ENCODE measurements at places on chromosomes 11 and 22.

- no peak for DNase-seq
Measured at GRCh38 chr11:113849713-113850112, 25.7 kb downstream of the USP28 start.

GRCh38 chr11:14544611-14545010, 24.4 kb upstream of the PSMA1 start:
- no peak for DNase-seq

- DNase-seq: no peak
Measured at GRCh38 chr11:8613036-8613435, 19.0 kb upstream of the STK33 start.

DNA sequence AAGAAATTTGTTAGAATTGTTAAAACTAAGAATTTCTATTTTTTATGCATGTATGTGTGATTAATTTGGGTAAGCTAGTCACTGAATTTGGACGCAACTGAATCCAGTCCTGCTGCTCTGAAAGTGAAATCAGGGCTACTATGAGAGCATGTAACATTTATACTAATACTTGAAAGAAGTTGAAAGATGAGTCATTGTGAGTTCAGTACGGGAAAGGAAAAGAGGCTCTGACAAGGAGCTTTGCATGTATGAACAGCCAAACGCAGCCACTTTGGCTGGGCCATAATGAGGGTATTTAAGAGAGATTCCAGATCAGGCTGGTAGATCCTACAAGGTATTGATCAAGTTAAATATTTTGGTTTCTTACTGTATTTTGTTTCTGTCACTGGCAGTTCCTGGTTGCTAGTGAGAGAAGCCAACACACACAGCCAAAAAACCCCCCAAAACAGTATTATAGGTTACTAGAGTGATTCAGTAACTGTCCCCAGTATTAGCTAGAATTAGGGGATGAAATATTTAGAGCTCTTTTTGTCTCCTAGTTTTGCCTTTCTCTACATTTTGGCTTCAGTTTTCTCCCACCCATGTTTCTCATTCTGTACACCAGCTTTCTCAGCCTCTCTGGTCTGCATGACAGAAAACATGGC, 14.1 kb downstream of the AASDHPPT start:
- no peak for DNase-seq

DNA sequence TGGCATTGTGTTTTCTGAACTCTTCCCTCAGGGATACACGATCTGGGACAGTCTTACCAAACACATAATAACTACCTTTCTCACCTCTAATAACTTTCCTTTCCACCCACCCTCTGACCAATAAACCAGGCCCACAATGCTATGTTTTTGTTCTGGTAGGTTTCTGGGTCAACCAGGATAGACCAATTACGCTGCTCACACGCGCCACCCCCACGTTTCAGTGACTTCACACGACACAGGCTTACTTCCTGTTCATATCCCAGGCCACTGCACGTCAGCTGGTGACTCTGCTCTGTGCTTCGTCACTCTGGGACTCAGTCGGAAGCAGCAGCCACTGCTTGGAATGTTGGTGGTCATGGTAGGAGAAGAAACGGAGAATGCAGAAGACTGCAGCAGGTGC, 2.5 kb downstream of the KRTAP5-4 start:
- DNase-seq: no peak

GRCh38 chr22:23060612-23061400, 9.5 kb upstream of the GNAZ start:
- no peak for DNase-seq

GRCh38 chr11:94759522-94759921, 8.6 kb upstream of the AMOTL1 start:
- no peak for DNase-seq

DNA sequence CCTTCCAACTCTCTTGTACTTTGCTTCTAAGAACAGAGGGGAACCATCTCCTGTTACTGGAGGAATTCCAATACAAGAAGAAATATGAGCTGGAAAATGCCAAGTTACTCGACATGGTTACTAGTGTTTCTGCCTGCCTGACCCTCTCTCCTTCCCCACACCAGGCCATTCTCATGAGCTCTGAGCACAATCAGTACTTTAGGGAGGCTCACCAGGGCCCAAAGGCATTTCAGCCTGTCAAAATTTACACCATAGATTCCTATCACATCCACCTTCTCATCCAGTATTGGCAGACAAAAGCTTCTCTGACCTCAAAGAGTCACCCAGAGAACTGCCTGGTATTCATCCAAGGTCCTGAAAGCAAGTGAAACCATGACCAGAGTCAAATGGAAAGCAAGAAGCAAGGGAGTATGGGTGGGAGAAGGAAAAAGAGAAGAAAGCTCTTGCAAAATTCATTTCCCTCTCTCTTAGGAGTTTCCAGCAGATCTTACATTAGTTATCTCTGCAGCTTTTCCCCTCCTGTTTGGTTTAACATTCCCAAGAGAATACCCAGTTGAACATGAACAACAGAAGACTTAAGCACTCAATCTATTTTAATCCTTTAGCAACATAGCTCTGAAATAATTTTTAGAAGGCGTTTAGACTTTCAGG, 58.7 kb upstream of the NCAM1 start:
- no peak for DNase-seq

DNA sequence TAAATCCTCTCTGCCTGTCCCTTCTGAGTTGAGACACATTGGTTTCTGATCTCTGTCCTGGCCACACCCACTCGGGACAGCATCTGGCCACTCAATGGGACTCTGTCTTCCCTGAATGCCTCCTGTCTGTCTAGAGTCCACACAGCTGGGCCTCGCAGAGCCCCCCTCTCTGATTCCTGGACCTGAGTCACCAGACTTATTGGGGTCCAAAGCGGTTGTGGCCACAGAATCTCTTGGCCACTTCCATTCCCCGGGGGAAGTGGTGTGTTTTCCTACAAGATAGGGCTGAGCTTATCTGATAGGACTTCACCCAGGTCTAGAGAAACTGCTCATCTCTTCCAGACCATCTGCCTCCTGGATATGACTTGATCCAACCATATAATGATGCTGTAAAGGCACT, 57.4 kb upstream of the WNT11 start:
- DNase-seq: peak; percentile 12

DNA sequence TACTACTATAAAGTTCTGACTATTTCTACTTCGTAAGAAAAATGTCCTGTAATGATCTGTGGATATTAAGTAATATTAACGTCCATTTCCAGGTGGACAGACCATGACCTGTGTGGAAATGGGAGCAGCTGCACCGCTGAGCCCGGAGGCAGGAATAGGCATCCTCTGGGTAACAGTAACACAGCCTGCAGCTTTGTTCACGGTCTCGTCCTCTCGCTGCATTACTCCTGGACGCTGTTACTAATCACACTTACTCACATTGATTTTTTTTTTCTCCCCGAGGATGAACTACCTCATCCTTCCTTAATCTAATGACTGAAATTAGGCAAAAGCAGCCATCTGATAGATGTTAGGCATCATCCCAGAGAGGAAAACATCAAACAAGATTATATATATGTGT, 345.7 kb upstream of the NARS2 start:
- no peak for DNase-seq

DNA sequence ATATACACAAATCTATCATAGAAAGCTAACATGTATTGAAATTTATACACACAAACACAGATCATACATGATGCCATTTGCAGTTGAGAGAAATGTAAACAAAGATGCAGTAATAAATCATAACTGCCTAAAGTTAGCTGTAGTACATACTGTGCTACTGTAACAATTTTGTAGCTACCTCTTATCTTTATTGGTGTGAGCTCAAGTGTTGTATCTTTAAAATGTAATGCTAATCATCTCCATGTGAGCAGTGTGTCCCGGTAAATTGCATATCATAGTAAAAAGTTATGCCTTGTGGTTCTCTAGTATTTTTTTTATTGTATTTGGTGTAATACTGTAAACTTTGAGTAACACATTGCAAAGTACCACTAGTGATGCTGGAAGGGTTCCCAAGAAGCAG, 16.8 kb upstream of the PITPNB start:
- DNase-seq: no peak

GRCh38 chr11:84384731-84385130, 1098.6 kb upstream of the CCDC90B start:
- peak; percentile 11 for DNase-seq

- peak; percentile 43 for DNase-seq
Measured at GRCh38 chr11:8354622-8355415, 91.1 kb upstream of the LMO1 start.

GRCh38 chr11:82004537-82005213, 729.0 kb downstream of the FAM181B start:
- DNase-seq: no peak

- DNase-seq: no peak
Measured at GRCh38 chr11:28798286-28798685, 690.1 kb downstream of the METTL15 start.

DNA sequence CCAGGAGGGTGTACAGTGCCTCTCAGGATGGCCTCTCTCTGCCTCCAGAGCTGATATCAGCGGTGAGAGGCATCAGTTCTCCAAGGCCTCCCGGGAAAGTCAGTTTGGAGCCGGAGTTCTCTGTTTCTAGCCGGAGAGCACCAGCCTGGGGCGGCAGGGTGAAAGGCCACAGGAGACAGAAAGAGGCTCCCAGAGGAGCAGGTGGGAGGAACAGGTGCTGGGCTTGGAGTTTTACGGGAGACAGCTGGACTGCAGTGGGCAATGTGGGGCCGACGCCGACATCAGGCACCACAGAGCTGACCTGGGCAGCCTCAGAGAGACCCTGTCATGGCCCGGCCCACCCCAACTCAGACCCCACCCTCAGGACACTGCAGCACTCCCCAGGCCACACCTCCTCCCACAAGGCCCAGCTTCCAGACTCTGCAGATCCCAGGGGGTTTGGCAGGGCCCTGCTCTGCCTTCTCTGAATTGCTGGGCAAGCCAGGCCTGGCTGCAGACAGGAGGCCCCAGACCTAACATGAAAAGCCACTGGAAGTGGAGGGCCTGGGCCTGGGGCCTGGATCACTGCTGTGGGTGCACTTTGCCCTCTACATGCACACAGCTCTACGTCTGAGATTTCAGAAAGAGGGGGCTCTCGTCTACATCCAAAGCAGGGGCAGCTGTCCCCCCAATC, 885.6 kb downstream of the BRD1 start:
- DNase-seq: no peak

- DNase-seq: peak; percentile 70
Measured at GRCh38 chr11:113147249-113147648, 167.1 kb upstream of the TTC12 start.

- no peak for DNase-seq
Measured at GRCh38 chr11:61119055-61119454, 16.8 kb downstream of the CD5 start.

DNA sequence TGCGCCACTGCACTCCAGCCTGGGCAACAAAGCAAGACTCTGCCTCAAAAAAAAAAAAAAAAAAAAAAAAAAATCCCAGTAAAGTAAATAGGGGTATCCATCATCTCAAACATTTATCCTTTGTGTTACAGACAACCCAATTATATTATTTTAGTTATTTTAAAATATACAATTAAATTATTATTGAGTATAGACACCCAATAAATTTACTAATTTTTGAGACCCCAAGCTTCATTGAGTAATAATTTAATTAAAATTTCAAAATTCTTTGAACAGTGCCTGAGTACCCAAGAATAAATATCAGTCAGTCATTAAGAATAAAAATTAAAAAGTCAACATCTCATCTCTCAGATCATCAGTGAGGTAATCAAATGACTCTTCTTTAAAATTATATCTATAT, at the start of gene OR52N4:
OR52N4 (plus strand) TSS at position 301 of the 400 bp plus-strand sequence. CDS start 498 bp downstream, outside the sequence.
- no peak for DNase-seq

DNA sequence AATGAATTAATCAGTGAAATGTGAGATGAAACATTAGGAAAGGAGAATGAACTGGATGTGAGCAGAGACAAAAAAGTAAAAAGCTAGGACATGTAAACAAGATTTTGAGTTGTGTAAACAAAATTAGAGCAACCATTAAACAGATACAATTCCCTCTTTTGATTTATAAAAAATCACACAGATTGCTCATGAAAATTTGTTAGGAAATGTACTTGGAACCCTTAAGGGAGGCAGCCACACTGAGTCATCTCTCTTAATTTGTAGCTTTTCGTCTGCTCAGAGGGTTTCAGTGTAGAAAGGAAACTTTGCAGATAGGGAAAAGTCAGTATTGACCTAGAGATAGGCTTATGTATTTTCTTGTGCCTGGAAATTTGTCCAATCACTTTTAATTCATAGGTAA, 49.6 kb upstream of the ME3 start:
- no peak for DNase-seq

- peak; percentile 31 for DNase-seq
Measured at GRCh38 chr22:26452236-26453016, 23.4 kb downstream of the ASPHD2 start.

DNA sequence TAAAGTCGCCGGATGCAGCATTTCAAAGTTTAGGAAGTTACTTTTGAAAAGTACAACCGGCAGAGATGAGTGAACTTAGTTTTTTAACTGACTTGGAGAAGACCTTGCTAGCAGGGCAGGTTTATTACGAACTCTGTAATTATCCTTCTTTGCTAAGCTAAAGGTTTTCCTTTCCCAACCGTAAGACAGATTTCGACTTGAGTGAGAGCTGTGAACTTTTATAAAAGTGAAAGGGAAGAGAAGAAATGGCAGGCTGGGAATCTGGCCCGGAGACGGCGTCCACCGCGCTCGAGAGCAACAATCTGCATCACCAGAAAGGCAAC, 659 bp upstream of the TEAD1 start:
- DNase-seq: no peak

DNA sequence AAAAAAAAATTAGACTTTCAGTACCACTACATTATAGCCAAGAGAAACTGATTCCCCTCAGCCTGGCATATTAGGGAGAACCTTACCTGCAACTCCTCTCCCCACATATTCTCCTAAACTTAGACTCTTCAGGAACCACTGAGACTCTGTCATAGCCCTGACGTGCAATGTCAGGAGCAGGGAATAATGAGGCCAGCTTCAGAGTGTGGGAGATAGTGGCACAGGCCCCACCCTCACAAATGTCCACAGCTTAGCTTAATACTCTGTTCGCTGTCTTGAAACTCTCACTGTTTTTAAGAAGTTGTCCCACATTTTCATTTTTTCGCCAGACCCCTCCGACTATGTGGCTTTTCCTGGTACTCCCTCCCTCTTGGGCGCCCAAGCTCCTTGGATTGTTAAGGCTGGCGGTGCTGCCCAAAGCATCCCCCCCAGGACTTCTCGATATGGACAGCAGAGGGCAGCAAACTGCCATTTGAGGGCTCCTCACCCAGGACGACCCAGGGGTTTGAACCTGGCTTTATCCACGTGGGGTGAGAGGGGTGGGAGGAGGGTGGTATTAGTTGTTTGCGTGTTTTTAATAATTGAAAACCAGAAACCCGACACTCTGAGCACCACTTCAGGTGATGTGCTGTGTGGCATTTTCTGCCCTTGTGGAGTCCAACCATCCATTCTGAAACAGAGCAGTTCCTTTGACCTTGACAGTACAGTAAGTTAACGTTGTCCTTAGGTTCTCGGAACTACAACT, 45.2 kb upstream of the RASSF10 start:
- peak; percentile 21 for DNase-seq

GRCh38 chr11:27621405-27622161, 78.7 kb downstream of the BDNF start:
- no peak for DNase-seq

- DNase-seq: no peak
Measured at GRCh38 chr11:5674391-5674790, 10.5 kb downstream of the TRIM5 start.

Data from caudate nucleus (tissue), 63 donors.